Effector CD8-positive, alpha-beta T cell (primary cell): ENCODE measurements at places on chromosomes 2 and 18.

GRCh38 chr2:12320991-12321641 is 395.6 kb upstream of the TRIB2 start:
- DNase-seq = no peak

GRCh38 chr18:68447286-68447685 is 267.6 kb downstream of the TMX3 start:
- no peak for DNase-seq

GRCh38 chr2:6474161-6475140 is 391.3 kb downstream of the CMPK2 start:
- DNase-seq = no peak

DNA sequence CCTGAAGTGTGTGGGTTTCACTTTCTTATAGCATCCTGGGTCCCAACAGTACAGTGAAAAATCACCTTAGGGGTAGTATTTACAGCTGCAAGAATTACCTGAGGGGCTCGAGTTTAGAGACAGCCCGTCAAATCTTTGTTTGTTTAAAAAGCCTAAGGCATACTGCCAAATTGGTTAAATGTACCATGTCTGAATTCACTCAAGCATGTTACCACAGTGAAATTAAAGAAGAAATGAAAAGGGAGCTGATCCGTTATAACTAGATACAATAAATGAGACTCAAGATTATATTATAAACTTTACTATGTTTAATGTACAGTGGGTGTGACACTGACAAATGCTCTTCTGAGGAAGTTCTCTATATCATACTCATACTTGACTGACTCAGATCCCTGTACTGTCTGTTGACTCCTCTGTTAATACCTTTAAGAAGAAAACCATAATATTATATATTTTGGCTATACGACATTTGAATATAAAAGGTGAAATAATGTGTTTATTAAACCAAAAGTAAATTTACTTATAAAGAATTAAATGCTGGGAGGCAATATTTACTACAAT is 107.3 kb downstream of the TMEFF2 start:
- no peak for DNase-seq

DNA sequence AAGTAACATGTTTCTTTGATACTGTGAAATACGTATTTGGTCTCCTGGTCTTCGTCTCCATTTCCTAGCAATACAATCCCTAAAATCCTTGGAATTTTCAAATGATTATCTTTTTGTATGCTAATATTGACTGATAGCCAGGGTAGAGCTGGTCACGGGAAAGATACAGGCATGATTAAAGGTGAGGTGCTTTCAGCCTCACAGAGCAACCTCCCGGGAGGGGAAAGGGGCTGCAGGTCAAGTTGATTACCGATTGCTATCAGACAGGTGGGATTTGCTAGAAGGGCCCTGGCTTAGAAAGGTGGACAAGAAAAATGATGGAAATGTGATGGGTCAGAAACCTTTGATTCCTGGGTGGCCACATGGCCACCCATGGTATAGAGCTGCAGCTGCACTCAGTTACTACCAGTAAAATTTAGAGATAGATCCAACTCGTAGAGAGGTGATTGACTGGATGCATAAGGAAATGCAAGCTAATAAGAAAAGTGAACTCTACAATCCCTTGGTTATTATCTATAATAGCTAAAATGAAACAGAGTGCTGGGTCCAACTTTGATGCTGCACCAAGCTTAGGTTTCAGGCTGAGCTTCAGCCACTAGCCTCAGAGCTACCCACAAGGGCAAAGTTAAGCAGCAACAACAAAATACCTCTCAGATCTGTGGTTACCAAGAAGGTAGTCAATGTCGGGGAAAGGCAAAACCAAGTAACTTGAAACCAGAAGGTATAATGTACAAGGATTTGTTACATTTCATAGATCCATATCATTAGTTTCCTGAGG is 15.3 kb downstream of the YPEL5 start:
- no peak for DNase-seq

- no peak for DNase-seq
These were observed 355 bp upstream of the KIDINS220 start for GRCh38 chr2:8837795-8838140.

DNA sequence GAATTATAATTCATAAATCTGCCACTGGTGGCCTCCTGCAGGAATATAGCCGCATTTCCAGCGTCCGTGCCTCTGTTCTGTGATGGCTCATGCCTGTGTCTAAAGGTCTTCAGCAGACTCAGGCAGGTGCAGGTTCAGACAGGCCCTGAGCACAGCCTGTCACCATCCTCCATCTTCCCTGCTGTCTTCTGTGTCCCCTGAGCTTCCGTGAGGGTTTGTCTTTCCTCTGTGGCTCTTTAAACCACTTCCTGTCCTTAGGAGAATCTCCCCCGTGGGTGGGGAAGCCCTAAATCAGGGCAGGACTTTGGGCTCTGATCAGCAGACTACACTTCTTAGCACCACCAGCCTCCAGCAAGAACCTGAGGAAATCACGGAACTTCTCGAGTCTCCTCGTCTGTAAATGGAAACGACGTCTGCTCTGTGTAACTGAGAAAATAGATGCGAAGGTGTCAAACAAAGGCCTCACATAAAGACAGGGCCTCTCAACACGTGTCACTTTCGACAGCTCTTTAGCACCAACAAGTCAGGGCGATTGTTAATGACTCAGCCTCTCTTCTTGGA is 24.1 kb upstream of the NFATC1 start:
- DNase-seq = no peak

GRCh38 chr18:9992300-9992972 is 78.6 kb downstream of the VAPA start:
- no peak for DNase-seq

- DNase-seq = no peak
These were observed 12.3 kb downstream of the ARHGAP28 start for GRCh38 chr18:6741786-6742185.

DNA sequence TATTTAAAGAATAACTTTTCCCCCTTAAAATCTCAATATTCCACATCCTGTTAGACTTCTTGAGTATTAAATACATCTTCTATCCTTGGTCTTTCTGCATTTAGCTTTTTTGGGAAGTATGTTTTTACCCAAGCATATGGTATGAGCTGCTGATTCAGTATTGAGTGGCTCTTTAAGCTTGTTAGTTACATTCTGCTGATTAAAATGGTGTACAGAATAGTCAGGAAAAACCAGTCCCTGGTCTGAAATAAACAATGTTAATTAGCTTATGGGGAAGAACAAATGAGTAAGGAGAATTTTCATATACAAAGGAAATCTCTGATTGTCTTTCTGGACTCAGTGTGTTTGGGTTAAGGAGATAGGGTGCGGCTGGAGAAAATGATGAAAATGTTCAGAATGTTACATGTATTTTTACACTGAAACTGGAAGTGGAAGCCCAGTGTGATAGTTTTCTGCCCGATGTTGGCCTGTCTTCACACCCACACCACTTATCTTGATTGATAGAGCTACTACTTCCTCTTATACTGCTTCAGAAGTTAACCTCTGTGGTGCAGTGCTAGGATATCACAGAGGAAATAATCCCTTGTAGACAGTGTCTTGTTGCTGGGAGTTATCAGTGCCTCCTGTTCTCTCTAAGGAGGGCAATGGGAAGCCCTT is 84.0 kb downstream of the MSH2 start:
- DNase-seq = no peak

DNA sequence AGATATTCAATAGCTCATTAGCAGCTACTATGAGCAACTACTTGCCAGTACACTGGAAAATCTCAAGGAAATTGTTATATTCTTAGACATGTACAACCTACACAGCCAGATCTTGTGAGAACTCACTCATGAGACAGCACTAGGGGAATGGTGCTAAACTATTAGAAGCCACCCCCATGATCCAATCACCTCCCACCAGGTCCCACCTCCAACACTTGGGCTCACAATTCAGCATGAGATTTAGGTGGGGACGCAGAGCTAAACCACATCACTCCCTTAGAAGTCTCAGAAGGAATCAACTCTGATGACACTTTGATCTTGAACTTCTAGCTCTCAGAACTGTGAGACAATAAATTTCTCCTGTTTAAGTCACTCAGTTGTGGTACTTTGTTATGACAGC is 418.3 kb upstream of the SPHKAP start:
- DNase-seq = no peak

- DNase-seq = peak; percentile 11
These were observed 62.2 kb downstream of the ADNP2 start for GRCh38 chr18:80171054-80171872.

GRCh38 chr2:122363885-122364284 is 608.4 kb downstream of the TSN start:
- DNase-seq = no peak

GRCh38 chr18:71784777-71785176 is 759.4 kb downstream of the CBLN2 start:
- DNase-seq = no peak

GRCh38 chr18:68721681-68722583 is 7.0 kb upstream of the TMX3 start:
- DNase-seq = no peak

- no peak for DNase-seq
These were observed 79.7 kb upstream of the APCDD1 start for GRCh38 chr18:10374636-10375293.

DNA sequence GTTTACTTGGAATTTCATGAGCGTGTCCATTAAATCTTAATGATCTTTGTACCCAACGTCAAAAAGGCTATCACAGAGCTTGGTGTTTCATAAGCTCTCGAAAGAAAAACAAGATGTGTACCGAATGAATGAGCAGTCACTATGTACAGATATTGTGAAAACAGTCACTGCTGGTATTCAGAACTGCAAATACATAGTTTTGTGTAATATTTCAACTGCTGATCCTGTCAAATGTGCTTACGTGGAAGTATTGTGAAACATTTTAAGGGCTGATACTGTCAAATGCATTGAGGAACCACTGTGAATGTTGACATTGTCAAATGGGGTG is 184.2 kb upstream of the KLHL29 start:
- no peak for DNase-seq

DNA sequence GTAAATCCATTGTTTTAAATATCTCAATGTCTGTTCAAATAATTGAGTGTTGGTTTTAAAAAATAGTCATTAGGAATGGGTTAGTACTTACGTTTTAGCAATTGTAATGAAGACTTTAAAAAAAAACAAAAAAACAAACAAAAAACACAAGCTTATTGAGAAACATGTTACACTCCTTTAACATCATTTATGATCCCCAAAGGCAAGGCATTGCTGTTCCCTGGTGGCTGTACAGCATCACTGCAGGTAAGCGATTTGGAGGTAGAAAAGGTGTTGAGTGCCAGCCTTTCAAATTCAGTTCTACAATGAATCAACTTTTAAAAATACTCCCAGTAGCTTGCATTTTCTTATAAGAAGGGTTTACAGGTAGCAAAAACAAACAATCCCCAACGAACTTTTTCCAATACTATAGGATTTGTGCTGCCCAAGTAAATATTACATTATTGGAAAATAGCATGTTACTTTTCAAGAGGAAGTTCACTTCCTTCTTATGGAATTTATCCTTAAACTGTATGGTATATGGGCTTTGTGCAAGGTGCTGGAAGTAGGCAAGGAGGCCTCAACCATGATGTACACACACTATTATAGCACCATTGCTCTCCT is 27.5 kb downstream of the CNRIP1 start:
- DNase-seq = no peak

- DNase-seq = no peak
These were observed 1.5 kb downstream of the ESCO1 start for GRCh38 chr18:21598726-21599584.
